ENCODE measurements at places on chromosomes 5 and 9. TPM values are rescaled to one million over a fixed set of nuclear protein-coding genes. Genes with fewer than 3 reads are reported as not detected.

Gene BASP1
- total RNA-seq, result 5.2 TPM

Gene ADAMTS19
- total RNA-seq, result not detected

Gene TMEM174
- total RNA-seq, result not detected

Gene STK32A
- 0.42 TPM for total RNA-seq

Gene PRELID2
- total RNA-seq, result 2.6 TPM

Gene IL13
- total RNA-seq, result not detected

Gene ZBED3
- 12.2 TPM for total RNA-seq

Gene SLCO6A1
- total RNA-seq, result not detected

Gene ADAMTSL2
- 9.7 TPM for total RNA-seq

Gene NACC2
- total RNA-seq, result 15.1 TPM

DNA sequence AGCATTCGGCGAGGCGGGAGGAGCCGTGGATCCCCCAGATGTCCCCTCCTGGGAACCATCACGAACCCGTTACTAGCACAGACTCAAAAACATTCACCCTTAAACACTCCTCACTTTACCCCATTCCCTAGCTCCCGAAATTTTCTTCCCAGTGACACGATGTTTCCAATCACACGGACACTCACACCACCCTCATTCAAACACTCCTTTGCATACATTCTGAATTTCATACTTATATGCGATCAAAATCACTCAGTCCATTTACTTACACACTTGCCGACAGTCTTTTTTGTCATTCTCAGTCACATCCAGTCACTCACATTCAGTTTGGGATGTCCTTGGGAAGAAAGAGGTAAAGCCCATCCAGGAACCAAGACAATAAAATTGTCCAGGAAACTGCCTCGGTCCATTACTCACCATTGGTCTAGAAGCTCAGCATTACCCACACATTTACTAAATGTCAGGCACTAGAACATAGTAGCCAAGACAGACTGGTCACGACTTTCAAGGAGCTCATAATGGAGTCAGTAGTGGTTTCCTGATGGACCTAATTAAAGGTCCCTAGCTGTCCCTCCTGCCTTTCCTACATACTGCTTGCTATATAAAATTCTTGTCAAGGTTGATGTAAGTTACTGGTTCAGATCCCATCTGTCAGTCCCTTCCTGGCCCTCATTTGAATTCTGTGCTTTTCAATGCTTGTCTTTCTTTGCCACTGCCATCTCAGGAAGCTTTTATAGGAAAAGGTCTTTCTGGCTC lies 574 bp downstream of the SLC35A4 start:
- no peaks in the 10 kb centered on the region for H3K4me1 ChIP-seq
- H3K27ac ChIP-seq, result peak overlapping the region; percentile 84
- no peaks in the 10 kb centered on the region for H3K27me3 ChIP-seq
- peak overlapping the region; percentile 76 for H3K4me3 ChIP-seq

GRCh38 chr9:120438836-120439546 lies 141.0 kb downstream of the CDK5RAP2 start:
- H3K4me1 ChIP-seq, result no peaks in the 10 kb centered on the region
- no peaks in the 10 kb centered on the region for H3K36me3 ChIP-seq
- no peak overlapping the region for H3K27ac ChIP-seq
- DNase-seq, result no peak
- H3K27me3 ChIP-seq, result no peaks in the 10 kb centered on the region

- DNase-seq, result no peak
- no peaks in the 10 kb centered on the region for H3K36me3 ChIP-seq
- H3K4me3 ChIP-seq, result peak overlapping the region; percentile 74
- H3K4me1 ChIP-seq, result no peaks in the 10 kb centered on the region
- no peaks in the 10 kb centered on the region for H3K27me3 ChIP-seq
These were observed 667 bp downstream of the FBXO10 start for GRCh38 chr9:37575511-37575914.

- no peaks in the 10 kb centered on the region for H3K4me1 ChIP-seq
- no peak overlapping the region for H3K4me3 ChIP-seq
- no peaks in the 10 kb centered on the region for H3K36me3 ChIP-seq
- H3K27me3 ChIP-seq, result no peaks in the 10 kb centered on the region
- DNase-seq, result no peak
These were observed 28.4 kb upstream of the SMIM32 start for GRCh38 chr5:136221340-136221739.

DNA sequence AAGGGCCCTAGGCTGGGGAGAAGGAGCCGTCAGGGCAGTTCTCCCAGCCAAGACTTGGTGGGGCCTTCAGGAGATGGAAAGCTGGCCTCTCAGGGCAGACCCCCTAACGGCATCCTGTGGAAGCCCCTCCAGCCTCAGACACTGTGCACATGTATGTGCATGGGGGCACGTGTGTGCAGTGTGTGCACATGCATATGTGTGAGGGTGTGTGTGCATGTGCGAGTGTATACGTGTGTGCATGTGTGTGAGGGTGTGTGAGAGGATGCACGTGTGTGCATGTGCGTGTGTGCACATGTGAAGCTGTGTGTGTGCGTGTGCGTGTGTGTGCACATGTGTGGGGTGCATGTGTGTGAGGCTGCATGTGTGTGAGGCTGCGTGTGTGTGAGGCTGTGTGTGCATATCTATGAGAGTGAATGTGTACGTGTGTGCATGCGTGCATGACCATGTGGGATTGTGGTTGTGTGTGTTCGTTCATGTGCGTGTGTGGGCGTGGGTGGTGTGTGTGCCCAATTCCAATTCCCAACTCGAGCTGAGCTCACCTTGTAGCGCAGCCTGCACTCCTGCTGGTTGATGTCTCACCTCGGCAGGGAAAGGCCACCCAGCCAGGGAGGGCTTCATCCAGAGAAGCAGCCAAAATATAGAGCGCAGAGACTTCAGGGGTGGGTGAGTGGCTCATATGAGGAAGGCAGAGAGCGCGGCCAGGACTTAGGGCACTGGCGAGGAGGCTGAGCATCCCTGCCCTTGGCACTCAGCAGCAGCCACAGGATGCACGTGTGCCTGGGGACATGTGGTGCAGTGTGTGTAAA lies 142.7 kb upstream of the PPP1R26 start:
- H3K27ac ChIP-seq, result no peak overlapping the region
- no peaks in the 10 kb centered on the region for H3K4me1 ChIP-seq
- H3K4me3 ChIP-seq, result no peak overlapping the region
- H3K27me3 ChIP-seq, result no peaks in the 10 kb centered on the region
- DNase-seq, result no peak
- no peaks in the 10 kb centered on the region for H3K36me3 ChIP-seq

DNA sequence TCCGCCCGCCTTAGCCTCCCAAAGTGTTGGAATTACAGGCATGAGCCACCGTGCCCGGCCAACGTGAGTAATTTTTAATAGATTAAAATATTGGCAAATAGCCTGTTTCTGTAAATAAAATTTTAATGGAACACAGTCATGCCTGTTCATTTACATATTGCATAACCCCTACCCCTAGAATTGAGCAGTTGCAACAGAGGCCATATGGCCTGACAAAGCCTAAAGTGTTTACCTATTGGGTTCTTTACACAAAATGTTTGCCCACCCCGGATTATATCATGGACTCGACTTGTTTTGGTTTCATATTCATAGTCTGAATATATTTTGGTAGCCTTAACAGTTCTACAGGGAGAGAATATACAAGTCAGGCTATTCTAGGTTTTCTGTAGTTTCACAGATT lies 5.3 kb downstream of the NSA2 start:
- no peak for DNase-seq
- no peak overlapping the region for H3K4me3 ChIP-seq
- no peaks in the 10 kb centered on the region for H3K27me3 ChIP-seq
- no peak overlapping the region for H3K27ac ChIP-seq
- peaks cover 5% of the 10 kb centered on the region for H3K36me3 ChIP-seq

GRCh38 chr5:3362606-3362910 lies 233.1 kb upstream of the IRX1 start:
- no peak overlapping the region for H3K4me3 ChIP-seq
- H3K4me1 ChIP-seq, result no peaks in the 10 kb centered on the region
- H3K27ac ChIP-seq, result no peak overlapping the region
- DNase-seq, result no peak

DNA sequence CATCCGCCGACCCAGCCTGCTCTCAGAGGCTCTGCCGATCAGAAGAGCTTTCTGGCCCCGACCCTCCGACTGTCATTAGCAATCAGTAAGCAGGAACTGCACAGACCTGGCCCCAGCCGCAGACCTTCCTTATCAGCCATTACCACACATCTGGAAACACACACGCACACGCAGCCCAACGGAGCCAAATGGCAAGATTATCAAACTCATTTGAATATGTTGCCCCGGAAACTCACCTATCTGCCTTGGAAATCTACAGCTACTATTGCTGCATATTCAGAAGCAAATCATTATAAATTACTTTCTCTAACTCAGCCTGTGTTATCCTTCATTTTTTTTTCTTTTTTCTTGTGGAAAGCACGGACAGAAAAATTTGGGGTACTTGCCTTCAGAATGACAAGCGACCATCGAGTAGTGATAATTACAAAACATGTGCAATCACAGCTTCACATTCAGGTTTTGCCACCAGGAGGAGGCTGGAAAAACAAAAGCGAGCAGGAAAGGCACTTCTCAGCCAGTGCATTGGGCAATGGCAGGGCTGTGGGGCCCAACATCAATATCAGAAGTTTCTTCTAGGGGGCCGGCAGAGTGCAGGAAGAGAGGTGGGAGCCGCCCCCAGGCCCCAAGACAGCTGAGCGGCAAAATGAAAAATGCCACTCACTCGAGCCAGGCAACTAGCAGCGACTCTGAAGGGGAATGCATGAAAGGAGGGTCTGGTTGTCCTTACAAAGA lies 122.3 kb downstream of the VAV2 start:
- no peaks in the 10 kb centered on the region for H3K27me3 ChIP-seq
- H3K36me3 ChIP-seq, result no peaks in the 10 kb centered on the region
- no peak overlapping the region for H3K4me3 ChIP-seq
- H3K4me1 ChIP-seq, result no peaks in the 10 kb centered on the region

DNA sequence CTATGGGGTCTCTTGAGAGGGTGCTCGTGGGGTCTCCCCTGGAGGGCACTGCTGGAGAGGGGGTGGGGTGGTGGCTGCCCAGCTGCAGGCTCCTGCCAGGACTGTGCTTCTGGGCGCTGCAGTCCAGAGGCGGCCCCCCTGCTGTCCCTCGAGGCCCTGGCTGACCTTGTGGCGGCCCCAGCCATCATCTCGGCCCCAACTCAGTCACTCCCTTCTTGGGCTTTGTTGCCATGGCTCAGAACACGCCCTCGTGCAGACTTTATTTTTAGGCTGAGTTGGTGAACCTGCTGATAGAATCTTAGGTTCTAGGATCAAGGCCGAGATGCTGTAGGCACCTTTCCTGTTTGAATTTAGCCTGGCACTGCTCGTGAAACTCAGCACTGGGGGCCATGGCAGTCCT lies 22.8 kb downstream of the FBXW5 start:
- H3K36me3 ChIP-seq, result peaks cover 9% of the 10 kb centered on the region
- H3K27ac ChIP-seq, result no peak overlapping the region
- no peak overlapping the region for H3K4me3 ChIP-seq

- no peaks in the 10 kb centered on the region for H3K27me3 ChIP-seq
- peak; percentile 42 for DNase-seq
- H3K4me1 ChIP-seq, result peaks cover 10% of the 10 kb centered on the region
- peaks cover 9% of the 10 kb centered on the region for H3K36me3 ChIP-seq
- H3K4me3 ChIP-seq, result no peak overlapping the region
These were observed 41.5 kb downstream of the SECISBP2 start for GRCh38 chr9:89359751-89360261.

DNA sequence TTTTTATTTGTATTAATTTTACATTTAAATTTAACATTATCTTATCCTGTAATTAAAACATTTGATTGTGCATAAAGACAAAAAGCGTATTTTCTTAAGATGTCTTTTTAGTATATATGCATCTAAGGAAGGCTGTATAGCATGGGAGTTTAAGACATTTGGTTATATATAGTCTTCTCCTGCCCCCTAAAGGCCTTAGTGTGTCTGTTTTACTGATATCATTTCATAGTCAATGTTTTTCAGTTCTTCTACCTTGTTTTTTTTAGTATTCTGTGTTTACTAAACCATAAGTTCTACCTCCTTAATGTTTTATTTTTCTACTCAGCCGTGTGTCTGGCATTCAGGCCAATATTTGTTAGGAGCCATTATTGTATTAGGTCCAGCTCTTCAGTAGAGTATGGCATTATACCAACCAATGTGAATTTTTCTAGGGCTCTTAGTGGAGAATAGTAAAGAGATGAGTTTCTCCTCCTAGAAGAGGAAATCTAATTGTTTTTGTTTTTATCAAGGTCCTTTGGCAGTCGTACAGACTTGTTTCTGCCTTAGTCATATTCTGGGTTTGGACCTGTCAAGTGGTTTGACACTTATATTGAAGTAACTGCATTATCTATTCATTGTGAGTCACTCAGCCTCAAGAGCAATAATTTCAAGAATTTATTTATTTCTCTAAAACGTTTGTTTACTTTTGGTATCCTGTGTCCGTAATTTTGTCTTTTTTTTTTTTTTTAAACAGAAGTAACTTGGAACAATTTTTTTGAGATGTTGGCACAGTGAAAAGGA lies 74.8 kb downstream of the SLF1 start:
- no peaks in the 10 kb centered on the region for H3K36me3 ChIP-seq
- H3K4me3 ChIP-seq, result no peak overlapping the region
- no peaks in the 10 kb centered on the region for H3K27me3 ChIP-seq
- DNase-seq, result no peak

DNA sequence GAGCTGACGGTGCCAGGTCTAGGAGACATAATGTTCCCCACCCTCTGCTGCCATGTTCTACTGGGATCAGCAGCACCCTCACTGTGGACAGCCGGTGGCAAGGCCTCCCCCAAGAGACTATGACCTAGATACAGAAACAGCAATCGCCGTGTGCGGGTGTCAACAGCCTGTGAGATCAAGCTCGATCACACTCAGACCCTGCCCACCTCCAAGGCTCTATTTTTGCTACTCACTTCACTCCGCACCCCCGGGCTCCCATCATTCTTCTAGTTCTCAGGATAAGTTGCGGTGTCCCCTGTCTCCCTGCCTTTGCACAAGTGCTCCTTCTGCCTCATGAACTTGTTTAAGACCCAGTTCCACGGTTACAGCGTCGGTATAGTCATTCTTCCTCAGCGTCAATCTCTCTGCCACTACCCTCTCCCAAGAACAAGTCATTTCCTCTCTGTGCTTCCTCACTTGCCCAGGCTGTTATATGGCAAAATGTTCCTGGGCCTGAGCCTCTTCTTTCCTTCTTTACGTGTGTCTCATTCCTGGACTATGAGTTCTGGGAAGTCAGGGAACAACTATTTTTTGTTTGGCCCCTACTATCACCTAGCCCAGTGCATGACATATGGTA lies 5.4 kb upstream of the DOCK8 start:
- H3K4me1 ChIP-seq, result no peaks in the 10 kb centered on the region
- no peaks in the 10 kb centered on the region for H3K27me3 ChIP-seq
- no peak overlapping the region for H3K4me3 ChIP-seq
- H3K36me3 ChIP-seq, result no peaks in the 10 kb centered on the region

DNA sequence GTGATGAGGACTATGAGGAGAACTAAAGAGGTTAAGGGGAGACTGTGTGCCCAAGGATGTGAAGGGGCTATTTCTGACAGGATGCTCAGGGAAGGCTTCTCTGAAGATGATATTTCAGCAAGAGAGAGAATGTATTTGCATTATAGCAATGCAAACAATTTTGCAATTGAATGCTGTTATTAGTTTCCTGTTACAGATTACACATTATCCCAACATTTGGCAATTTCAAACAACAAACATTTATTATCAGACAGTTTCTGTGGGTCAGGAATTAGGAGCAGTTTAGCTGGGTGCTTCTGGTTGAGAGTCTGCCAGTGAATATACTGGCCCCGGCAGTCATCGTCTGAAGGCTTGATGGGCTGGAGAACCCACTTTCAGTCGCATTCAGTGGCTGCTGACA lies 228.0 kb downstream of the MARCHF11 start:
- no peak overlapping the region for H3K4me3 ChIP-seq
- H3K4me1 ChIP-seq, result no peaks in the 10 kb centered on the region

- no peak for DNase-seq
- H3K36me3 ChIP-seq, result no peaks in the 10 kb centered on the region
- H3K4me1 ChIP-seq, result no peaks in the 10 kb centered on the region
- no peak overlapping the region for H3K4me3 ChIP-seq
- H3K27ac ChIP-seq, result no peak overlapping the region
- H3K27me3 ChIP-seq, result no peaks in the 10 kb centered on the region
These were observed 91.3 kb upstream of the APC start for GRCh38 chr5:112646139-112646936.
